H9 (cell line): ENCODE measurements at places on chromosomes 13 and 19. TPM values are rescaled to one million over a fixed set of nuclear protein-coding genes. Genes with fewer than 3 reads are reported as not detected.

DNA sequence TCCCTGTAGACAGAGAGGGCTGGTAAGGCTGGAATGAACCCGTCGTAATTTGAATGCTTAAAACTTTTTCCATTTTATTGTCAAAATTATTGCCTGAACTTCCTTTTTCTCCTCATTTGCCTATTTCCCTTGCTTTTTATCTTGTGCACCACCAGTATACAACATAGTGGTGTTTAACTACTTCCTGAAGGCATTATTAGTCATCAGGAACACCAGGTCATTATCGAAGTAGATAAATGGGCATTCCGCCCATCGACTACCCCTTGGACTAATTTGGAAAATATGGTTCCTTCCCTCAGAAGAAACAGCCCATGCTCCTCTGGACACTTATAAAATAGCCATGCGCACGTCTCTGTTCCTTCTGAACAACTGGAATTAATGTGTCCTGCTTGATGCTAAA, 232.1 kb downstream of the TM9SF2 start:
- no peak for DNase-seq
- H3K4me3 ChIP-seq, result no peak overlapping the region
- H3K4me1 ChIP-seq, result peaks cover 8% of the 10 kb centered on the region; the same call in 1 of the 2 replicates
- no peaks in the 10 kb centered on the region for H3K36me3 ChIP-seq
- no peaks in the 10 kb centered on the region for H3K27me3 ChIP-seq

- no peaks in the 10 kb centered on the region for H3K36me3 ChIP-seq
- H3K27me3 ChIP-seq, result no peaks in the 10 kb centered on the region
- H3K27ac ChIP-seq, result no peak overlapping the region
- no peak for DNase-seq
Observed at GRCh38 chr13:101579281-101579802, 126.9 kb downstream of the ITGBL1 start.

The FSD1 gene
- 53.6 and 53.9 TPM in 2 replicates for total RNA-seq

DNA sequence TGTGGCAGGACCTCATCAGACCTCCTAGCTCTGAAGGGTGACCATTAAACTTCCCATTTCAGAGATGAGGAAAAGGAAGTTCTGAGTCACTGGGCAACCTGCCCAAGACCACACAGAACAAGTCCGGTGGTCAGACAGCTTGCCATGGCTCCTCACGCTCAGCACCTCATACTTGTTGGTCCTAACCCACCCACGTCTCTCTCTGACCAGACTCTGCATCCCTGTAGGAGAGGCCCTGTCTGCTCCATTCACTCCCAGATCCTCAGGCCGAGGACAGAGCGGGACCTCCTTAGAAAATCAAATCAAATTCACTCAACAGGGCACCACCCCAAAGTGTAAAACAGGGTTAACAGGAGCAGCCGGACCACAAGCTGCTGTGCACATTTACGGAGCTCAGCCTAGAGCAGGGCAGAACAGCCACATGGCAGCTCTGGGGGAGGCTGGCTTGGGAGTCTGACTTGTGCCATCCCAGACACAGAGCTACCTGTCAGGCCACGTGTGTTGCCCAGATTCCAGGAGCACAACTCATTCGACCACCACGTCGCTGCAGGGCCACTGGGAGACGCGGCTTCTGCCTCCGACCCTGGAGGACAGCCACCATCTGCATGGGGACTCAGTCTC, 1.7 kb downstream of the MIER2 start:
- no peaks in the 10 kb centered on the region; the same call in 1 of the 2 replicates for H3K27me3 ChIP-seq
- H3K27ac ChIP-seq, result no peak overlapping the region
- H3K4me3 ChIP-seq, result peak overlapping the region; percentile 79
- no peak for DNase-seq
- peaks cover 44% of the 10 kb centered on the region for H3K36me3 ChIP-seq
- no peaks in the 10 kb centered on the region; the same call in 1 of the 2 replicates for H3K4me1 ChIP-seq

The SULT2A1 gene
- total RNA-seq, result not detected in 2 replicates
